Skin of body (tissue), 3 donors: ENCODE measurements at places on chromosomes 3 and 15. TPM values are rescaled to one million over a fixed set of nuclear protein-coding genes. Genes with fewer than 3 reads are reported as not detected.

Gene KLHL6
- total RNA-seq = 3.1 TPM

GRCh38 chr15:30830961-30831360 lies 72.8 kb upstream of the FAN1 start:
- no peak for DNase-seq

Gene SCAANT1
- not detected for total RNA-seq

DNA sequence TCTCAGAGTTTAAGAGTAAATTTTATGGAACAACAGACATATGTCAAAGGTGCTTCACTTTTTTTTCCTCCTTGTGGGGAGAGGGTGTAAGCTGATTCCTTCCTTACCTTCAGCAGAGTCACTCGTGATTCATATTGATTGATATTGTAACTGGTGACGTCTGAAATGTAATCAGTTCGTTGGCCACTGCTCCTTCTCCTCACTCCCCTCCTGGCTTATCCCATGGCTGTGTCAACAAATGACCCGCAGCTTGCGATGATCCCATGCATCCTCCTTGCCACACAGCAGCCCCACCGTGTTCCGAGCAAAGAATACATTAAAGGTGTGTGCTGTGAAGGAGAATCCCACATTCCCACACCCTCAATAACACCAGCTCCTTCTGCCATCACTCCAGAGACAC lies 7.3 kb downstream of the MGLL start:
- no peak for DNase-seq

Gene SLC27A2
- total RNA-seq = 0.39 TPM

Gene DNAH12
- 2.1 TPM for total RNA-seq

DNA sequence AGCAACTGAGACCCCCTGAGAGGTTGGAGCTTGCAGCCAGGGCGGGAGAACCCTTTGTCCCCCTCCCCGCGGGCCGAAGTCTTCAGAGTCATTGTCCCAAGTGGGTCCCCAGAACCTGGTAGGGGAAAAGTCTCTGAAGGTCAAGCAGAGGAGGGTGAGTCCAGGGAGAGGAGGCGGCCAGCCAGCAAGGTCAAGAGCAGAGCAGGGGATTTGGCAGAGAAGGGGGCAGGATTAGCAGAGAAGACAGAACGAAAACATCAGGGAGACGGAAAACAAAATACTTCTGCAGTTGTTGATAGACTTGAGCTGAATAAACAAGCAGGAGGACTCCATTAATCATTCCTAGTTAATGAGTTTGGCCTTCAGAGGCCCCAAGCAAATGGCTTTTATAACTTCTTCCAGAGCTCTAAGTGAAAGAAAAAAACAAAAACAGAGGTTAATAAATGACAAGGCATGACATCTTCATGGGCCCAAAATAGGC lies 66.7 kb downstream of the GRIP2 start:
- DNase-seq = peak; percentile 27

- no peak for DNase-seq
Measured at GRCh38 chr3:131708241-131708640, 205.5 kb upstream of the MRPL3 start.

- DNase-seq = no peak
Measured at GRCh38 chr3:114119776-114120175, 59.1 kb downstream of the DRD3 start.

Gene IMPG2
- 0.59 TPM for total RNA-seq

- no peak for DNase-seq
Measured at GRCh38 chr3:134993011-134993410, 198.0 kb downstream of the EPHB1 start.

GRCh38 chr3:154220462-154220861 lies 99.3 kb downstream of the ARHGEF26 start:
- DNase-seq = no peak

Gene CHL1
- total RNA-seq = 19.8 TPM

DNA sequence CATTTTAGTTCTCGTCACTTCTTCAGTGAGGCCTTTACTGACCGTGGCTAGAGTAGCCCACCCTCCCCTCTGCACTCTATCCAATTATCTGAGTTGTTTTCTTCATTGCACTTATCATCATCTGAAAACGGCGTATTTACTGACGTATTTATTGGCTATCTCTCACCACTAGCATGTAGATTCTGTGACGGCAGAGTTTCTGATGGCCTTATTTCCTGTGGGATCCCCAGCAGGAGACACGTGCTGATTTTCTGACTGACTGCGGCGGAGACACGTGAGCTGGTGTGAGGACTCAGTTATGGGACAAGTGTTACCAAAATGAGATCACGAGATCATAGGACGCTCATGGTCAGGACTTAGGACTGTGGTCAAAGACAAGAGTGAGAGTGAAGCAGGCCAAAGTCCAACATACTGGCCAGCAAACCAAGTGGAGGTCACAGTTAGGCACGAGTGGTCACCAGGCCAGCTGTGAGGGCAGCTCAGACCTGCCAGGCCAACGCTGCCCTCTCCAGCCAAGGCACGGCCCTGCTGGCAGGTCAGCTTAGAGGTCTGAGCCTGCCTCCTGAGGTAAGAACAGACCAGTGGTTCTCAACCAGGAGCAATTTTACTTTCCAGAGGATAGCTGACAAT lies 50.6 kb upstream of the BNIP2 start:
- no peak for DNase-seq

- DNase-seq = no peak
Measured at GRCh38 chr3:148512648-148513047, 185.1 kb upstream of the AGTR1 start.

Gene ZNF860
- 0.89 TPM for total RNA-seq

DNA sequence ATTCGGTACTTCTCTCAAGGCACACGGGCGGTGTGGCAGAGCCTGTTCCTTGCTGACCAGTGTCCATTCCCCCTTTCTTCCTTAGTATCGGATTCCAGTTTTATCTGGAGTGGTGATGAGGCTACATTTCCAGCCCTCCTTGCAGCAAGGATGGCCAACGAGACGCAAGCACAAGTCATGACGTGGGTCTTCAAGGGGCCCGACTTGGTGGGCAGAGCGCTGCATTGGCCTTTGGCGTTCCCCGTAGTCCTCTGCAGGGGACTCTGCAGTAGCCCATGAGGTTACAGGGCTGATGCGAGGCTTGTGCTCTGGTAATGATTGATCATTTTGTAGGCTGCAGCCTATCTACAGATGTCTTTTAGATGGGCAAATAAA lies 194.5 kb downstream of the OPA1 start:
- no peak for DNase-seq

DNA sequence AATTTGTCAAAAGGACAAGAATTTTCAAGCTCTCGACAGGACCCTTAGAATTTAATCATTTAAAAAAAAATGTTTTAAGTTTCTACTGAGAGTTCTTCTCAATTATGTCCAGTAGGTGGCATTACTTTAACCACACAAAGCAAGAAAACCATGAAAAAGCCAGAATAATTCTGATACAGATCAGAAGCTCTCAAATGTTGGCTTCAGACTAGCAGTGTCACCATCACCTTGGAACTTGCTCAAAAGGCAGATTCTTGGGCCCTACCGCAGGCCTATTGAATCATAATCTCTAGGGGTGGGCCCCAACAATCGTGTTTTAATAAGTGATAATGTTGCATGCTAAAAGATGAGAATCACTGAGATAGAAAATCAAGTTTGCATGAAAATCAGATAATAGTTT lies 99.5 kb upstream of the KCNMB2 start:
- peak; percentile 24 for DNase-seq

DNA sequence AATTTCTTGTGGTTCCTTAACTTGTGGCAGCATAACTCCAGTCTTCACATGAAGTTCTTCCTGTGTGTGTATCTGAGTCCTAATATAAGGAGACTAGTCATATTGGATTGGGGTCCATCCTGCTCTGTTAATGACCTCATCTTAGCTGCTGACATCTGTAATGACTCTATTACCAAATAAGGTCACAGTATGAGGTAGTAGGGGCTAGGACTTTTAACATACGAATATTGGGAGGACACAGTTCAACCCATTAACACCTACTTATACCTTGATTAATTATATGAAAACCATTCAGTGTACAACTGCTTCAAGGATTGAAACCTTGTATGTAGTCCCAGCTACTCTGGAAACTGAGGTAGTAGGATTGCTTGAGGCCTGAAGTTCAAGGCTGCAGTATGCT lies 43.9 kb downstream of the OIP5 start:
- no peak for DNase-seq

DNA sequence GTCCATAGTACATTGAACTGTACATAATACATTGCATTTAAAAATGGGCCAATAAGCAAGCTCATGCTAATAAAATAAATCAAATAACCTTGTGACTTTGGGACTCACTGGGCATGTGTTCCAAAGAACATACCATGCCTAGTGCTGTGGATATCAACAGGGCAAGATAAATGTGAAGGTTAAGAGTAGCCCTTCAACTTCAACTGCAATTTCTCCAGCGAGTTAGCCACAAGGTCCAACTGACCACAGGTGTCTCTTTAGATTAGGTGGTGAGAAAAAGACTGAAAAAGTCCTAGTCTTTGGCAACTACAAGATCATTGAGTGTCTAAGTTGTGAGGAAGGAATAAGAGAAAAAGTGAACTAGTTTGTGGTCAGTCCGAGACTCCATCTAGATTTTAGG lies 78.3 kb upstream of the ATP11B start:
- no peak for DNase-seq

- no peak for DNase-seq
Measured at GRCh38 chr3:114712728-114713492, 419.1 kb downstream of the TIGIT start.

Gene FBXL22
- 1.9 TPM for total RNA-seq

Gene IRAK2
- 3.8 TPM for total RNA-seq

- DNase-seq = no peak
Measured at GRCh38 chr15:64152507-64153387, 1.2 kb downstream of the SNX22 start.

GRCh38 chr15:51721199-51721960 lies 16.1 kb downstream of the LYSMD2 start:
- DNase-seq = no peak

GRCh38 chr15:76073554-76073953 lies 13.8 kb downstream of the TMEM266 start:
- DNase-seq = no peak

DNA sequence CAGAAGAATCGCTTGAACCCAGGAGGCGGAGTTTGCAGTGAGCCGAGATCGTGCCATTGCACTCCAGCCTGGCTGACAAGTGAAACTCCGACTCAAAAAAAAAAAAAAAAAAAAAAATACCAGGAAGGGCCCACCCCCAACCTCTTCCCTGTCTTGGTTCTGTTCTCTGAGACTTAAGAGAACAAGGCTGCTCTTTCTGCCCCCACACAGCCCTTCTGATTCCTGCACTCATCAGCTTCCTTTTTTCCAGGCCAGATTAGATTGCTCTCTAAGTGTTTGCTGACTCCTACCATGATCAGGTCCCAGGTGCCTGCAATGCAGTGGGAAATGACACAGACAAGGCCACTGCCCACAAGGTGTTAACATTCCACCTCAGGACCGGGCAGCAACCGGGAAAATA lies 13.0 kb downstream of the TMEM44 start:
- no peak for DNase-seq

Gene TIMP4
- total RNA-seq = 13.3 TPM

Gene CGNL1
- total RNA-seq = 23.5 TPM

Gene TMEM44
- total RNA-seq = 9.9 TPM

DNA sequence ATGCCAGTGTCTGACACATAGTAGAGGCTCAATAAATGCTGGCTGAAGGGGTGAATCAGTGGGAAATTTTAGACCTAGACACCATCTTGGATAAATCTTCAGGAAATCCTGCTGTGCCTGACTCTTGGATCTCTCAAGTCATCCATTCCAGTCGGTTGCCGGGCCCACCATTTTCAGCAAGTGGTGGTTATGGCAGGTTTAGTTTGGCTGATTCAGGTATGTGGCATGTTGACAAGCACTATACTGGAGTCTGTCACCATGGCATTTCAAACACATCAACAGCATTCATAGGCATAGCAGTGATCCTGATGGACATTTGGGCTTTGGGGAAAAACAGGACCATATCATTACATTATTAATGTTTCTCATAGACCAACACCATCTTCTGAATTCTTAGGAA lies 25.7 kb upstream of the APH1B start:
- DNase-seq = no peak

- peak; percentile 93 for DNase-seq
Measured at GRCh38 chr15:50082066-50082465, 37.0 kb downstream of the ATP8B4 start.

DNA sequence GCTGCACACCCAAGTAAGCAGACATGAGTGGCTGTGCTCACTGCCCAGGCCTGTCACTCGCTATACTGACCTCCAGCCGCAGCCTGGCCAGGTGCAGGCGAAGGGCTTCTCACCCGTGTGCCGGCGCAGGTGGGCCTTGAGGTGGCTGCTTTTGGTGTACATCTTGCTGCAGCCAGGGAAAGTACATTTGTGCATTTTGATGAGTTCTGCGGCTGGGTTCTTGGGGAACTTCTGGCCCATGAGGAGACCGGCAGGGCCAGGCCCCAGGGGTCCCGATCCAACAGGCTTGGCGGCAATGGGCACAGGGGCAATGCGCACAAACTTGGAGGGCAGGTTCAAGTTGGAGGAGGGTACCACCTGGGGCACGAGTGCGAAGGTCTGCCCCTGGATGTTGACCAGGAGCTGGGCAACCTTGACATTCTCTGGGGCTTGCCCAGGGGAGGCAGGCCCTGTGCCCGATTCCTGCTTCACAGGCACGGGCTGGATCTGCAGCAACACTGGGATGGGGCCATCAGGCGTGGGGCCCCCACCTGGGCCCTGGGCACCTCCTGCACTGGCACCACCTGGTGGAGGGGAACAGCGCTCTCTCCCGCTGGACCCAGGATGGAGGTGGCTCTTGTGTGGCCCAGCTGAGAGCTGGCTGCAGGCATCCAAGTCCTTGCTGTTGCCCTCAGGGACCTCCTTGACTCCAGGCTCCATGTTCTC lies 5.3 kb downstream of the KLF15 start:
- DNase-seq = no peak

GRCh38 chr15:45635191-45635638 lies 386 bp downstream of the SQOR start:
- no peak for DNase-seq

DNA sequence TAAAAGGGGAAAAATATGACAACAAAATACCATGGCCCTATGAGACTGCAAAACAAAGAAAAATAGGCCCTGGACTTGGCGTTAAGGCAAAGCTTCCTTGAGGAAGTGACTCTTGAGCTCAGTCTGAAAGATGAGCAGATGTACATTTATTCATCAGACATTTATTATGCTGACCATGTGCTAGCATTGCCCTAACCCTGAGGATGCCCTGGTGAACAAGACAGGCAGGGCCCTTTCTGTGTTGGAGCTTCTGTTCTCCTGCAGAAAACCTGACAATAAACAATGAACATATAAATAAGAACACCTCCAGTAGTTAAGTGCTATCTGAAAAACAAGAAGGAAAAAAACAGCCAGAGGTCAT lies 12.4 kb downstream of the TF start:
- DNase-seq = no peak
